ENCODE measurements at places on chromosomes 7 and 10. TPM values are rescaled to one million over a fixed set of nuclear protein-coding genes. Genes with fewer than 3 reads are reported as not detected.
A peak's percentile ranks its signal among the peaks of the same experiment; 100 is the strongest.

The CLEC2L gene
- not detected for total RNA-seq

The NME8 gene
- total RNA-seq, result 1.7 TPM

DNA sequence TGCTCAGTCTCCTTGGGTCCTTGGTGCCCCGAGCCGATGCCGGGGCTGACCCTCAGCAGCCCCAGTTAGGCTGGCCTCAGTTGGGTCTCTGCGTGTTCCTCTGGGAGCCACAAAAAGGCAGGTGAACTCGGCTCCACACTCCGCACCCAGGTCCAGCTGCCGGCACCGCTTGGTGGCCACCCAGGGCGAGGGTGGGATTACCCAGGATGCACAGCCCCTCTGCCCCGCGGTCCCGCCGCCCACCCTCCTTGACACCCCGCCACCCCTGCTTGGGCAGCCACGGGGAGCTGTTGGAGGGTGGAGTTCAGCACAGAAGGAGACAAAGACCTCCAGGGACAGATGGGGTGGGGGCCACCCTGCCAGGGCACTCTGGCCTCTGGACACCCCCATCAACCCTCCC lies 17.7 kb downstream of the VENTX start:
- peaks cover 7% of the 10 kb centered on the region for H3K4me1 ChIP-seq
- no peaks in the 10 kb centered on the region for H3K36me3 ChIP-seq
- no peak overlapping the region for H3K27ac ChIP-seq

GRCh38 chr7:149459201-149459539 lies 1.7 kb downstream of the ZNF777 start:
- no peak for DNase-seq
- H3K27me3 ChIP-seq, result no peaks in the 10 kb centered on the region
- no peak overlapping the region for H3K27ac ChIP-seq
- H3K4me1 ChIP-seq, result peaks cover 15% of the 10 kb centered on the region

DNA sequence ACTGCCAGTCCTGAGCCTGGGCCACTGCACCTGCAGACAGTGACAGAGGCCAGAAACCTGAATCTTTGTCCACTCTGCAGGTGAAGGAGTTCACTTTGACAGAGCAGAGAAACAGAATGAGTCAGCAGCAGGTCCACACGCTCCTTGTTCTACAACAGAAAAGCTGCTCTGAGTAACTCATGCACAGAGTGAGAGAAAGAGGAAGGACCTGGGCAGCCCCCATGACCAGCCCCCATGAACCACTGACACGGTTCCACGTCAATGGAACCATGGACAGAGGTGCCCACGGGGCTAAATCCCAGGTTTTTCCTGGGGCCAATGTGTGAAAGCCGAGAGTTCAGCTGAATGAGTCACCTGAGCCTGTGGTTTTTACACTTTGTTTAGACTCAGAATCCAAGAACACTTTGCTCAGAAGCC lies 40.8 kb upstream of the CTBP2 start:
- H3K27ac ChIP-seq, result no peak overlapping the region
- DNase-seq, result no peak
- no peaks in the 10 kb centered on the region for H3K27me3 ChIP-seq
- no peaks in the 10 kb centered on the region for H3K4me1 ChIP-seq
- H3K36me3 ChIP-seq, result no peaks in the 10 kb centered on the region

DNA sequence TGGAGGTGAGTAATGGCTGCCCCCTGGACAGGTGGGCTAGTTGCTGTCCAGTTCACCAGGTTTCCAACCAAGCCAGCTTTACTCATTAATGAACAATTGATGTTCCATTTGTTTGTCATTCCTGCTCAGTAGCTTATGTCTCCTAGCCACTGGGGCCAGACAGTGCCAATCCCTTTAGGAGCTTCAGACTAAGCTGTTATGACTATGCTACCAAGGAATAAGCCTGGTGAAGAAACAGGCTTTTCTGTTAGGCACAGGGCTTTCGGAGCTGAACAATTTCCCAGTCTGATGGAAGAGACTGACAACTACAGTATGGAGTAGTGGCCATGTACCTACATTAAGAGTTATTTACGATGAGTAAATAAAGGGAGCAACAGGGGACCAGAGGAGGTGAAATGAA lies 2.1 kb upstream of the FMC1 start:
- H3K4me1 ChIP-seq, result no peaks in the 10 kb centered on the region
- DNase-seq, result no peak
- H3K27ac ChIP-seq, result no peak overlapping the region
- no peaks in the 10 kb centered on the region for H3K27me3 ChIP-seq
- no peaks in the 10 kb centered on the region for H3K36me3 ChIP-seq

DNA sequence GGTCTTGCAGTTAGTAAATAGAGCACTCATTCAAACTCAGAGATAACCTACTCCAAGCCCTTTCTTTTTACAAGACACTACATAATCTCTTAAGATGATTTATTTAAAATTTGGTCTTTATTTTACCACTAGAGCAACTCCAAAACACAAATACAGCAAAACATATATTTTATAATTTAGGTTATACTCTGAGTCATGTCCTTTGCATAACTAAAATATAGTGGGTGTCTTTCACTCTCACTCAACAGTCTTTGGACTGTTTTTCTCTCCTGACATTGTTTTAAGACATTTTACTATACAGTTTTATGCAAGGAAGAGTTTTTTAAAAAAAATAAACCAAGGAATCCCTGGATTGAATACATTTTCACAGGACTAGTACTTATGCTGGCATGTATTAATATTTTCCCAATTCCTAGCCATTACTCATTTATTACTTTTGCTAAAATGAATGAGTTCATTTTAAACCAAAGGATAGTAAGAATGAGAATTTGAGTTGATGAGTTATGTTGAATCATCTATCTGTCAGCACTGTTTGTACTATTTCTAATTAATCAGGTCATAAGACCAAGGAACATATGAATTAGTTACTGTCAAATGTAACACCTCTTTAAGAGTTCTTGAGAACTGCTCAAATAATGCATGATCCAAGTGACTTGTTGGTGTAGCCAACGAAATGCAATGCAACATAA lies 303.1 kb upstream of the FZD1 start:
- no peaks in the 10 kb centered on the region for H3K27me3 ChIP-seq
- no peak overlapping the region for H3K27ac ChIP-seq
- H3K4me3 ChIP-seq, result no peak overlapping the region
- no peaks in the 10 kb centered on the region for H3K4me1 ChIP-seq
- H3K36me3 ChIP-seq, result no peaks in the 10 kb centered on the region
- DNase-seq, result no peak

DNA sequence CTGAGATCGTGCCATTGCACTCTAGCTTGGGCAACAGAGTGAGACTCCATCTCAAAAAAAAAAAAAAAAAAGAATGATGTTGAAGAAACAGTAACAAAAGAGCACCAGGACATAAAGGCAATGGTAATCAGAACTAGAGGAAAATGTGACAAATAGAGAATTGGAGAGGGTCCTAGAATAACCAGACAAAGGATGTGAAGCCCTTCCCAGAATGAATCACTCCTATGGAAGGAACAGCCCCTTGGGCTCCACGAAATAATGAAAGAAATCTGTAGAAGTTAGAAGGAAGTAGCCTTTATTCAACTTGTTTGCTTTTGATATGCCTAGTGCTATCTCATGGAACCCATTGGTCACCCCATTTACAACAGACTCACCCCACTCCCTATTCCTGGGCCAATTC lies 169.2 kb downstream of the SUGCT start:
- H3K4me3 ChIP-seq, result no peak overlapping the region
- no peaks in the 10 kb centered on the region for H3K27me3 ChIP-seq
- DNase-seq, result no peak
- no peaks in the 10 kb centered on the region for H3K4me1 ChIP-seq
- H3K27ac ChIP-seq, result no peak overlapping the region

DNA sequence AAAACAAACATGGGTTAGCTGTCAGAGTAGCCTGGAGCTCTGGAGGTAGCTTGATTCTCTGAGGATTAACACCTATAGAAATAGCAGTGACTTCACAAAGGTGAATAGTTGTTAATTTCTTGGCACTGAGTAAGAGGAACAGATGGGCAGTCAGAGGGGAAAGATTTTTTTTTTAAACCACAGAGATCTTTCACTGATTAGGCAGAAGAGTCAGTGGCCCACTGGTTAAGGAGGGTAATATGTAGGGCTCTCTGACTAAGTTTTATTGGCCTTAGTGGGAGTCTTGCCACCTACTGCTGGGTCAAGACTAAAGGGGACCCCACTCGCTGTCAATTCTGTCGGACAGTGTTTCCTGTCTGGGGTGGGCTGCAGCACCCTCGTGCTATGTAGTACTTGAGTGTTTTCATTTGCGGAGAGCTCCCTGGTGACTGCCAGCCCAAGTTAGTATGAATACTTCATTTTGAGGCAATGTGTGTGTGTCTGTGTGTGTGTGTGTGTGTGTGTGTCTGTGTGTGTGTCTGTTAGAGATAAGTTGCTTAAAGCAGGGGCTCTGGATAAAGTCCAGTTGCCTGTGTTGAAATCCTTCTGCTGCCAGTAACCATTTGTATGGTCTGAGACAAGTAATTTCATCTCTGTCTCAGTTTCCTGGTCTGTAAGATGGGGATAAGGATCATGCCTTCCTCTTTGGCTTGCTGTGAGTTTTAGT lies 145.2 kb downstream of the ARID5B start:
- H3K4me3 ChIP-seq, result peak overlapping the region; percentile 10
- H3K27me3 ChIP-seq, result no peaks in the 10 kb centered on the region
- H3K4me1 ChIP-seq, result peaks cover 48% of the 10 kb centered on the region
- peak overlapping the region; percentile 86 for H3K27ac ChIP-seq
- H3K36me3 ChIP-seq, result no peaks in the 10 kb centered on the region
- DNase-seq, result no peak

- no peak for DNase-seq
- no peak overlapping the region for H3K27ac ChIP-seq
- H3K4me3 ChIP-seq, result no peak overlapping the region
- H3K36me3 ChIP-seq, result no peaks in the 10 kb centered on the region
- H3K4me1 ChIP-seq, result no peaks in the 10 kb centered on the region
These were observed 14.8 kb upstream of the CD36 start for GRCh38 chr7:80623503-80624252.

- no peaks in the 10 kb centered on the region for H3K27me3 ChIP-seq
- no peaks in the 10 kb centered on the region for H3K4me1 ChIP-seq
- no peak for DNase-seq
- H3K36me3 ChIP-seq, result no peaks in the 10 kb centered on the region
- no peak overlapping the region for H3K4me3 ChIP-seq
These were observed 21.8 kb upstream of the ITPRID1 start for GRCh38 chr7:31492086-31492485.

DNA sequence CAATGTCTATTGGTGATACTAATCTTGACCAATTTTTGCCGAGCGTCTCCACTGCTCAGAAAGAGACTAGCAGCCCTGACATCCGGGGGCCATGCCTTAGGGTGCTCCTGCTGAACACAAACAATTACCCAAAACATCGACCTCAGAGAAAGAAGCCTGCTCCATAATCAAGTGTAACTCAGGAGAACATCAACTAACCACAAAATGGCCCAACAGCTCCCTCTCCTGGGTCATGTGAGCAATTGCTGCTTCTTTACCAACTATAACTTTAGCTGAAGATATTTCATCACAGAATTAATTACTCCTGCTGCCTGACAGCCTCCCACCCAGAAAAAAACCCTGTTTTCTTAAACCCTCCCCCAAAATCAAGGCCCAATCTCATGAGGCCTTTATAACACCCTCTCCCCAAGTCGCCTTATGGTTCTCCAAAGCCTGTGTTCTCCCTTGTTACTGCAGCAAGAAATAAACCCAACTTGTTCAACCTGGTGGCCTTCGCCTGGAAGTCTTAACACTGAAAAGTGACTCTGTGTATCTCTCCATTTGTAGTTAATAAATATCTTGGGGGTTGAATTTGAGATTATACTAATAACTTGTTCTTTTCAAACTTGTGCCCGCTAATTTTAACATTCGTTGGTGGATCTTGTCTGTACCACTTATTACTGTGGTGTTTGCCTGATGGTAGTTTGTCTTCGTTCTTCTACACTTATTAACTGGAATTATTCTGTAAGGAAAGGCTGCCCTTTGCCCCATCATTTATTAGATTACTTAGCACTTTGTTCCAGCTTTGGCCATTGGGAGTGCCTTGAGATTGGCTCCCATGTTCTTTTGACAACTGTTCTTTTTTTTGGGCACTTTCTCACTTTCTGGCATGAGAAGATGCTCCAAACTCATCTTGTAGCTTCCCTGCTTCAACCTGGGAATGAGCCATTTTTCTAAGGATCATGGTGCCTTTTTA lies 21.2 kb upstream of the RAMP3 start:
- DNase-seq, result peak; percentile 72
- H3K27me3 ChIP-seq, result no peaks in the 10 kb centered on the region
- H3K36me3 ChIP-seq, result no peaks in the 10 kb centered on the region
- no peak overlapping the region for H3K27ac ChIP-seq
- H3K4me3 ChIP-seq, result no peak overlapping the region

DNA sequence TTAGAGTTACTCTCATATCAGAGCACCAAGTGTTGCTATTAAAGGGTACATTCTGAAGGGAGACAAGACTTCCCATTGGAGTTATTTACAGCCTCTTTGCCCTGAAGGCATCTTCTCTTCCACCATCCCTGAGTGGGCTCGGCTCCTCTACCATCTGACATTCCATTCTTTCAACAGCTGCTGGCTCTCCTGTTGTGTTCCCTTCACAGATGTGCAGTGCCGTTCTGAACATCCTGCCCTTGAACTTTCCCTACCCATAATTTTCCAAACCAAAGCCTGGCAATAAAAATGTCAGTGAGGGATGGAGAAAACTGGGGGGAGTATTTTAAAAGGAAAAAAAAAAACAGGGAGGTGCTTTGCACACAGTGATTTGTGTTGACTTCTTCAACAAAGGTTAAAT lies 392.9 kb downstream of the KCNMA1 start:
- H3K4me1 ChIP-seq, result no peaks in the 10 kb centered on the region
- no peak overlapping the region for H3K27ac ChIP-seq
- H3K36me3 ChIP-seq, result no peaks in the 10 kb centered on the region
- no peak overlapping the region for H3K4me3 ChIP-seq

GRCh38 chr10:124605481-124605855 lies 138.7 kb downstream of the FAM53B start:
- H3K4me3 ChIP-seq, result no peak overlapping the region
- DNase-seq, result no peak
- H3K27ac ChIP-seq, result no peak overlapping the region
- H3K4me1 ChIP-seq, result peaks cover 24% of the 10 kb centered on the region
- no peaks in the 10 kb centered on the region for H3K27me3 ChIP-seq

GRCh38 chr10:53076948-53077347 lies 304.4 kb upstream of the MBL2 start:
- no peaks in the 10 kb centered on the region for H3K36me3 ChIP-seq
- H3K27me3 ChIP-seq, result no peaks in the 10 kb centered on the region
- H3K4me3 ChIP-seq, result no peak overlapping the region
- no peak overlapping the region for H3K27ac ChIP-seq

- no peak for DNase-seq
- H3K36me3 ChIP-seq, result no peaks in the 10 kb centered on the region
- no peaks in the 10 kb centered on the region for H3K4me1 ChIP-seq
- H3K27me3 ChIP-seq, result no peaks in the 10 kb centered on the region
These were observed 678.2 kb downstream of the GRM8 start for GRCh38 chr7:126574276-126575250.

- no peak overlapping the region for H3K27ac ChIP-seq
- H3K4me1 ChIP-seq, result no peaks in the 10 kb centered on the region
- DNase-seq, result no peak
- H3K36me3 ChIP-seq, result no peaks in the 10 kb centered on the region
These were observed 1.8 kb downstream of the FOXI2 start for GRCh38 chr10:127738512-127739424.

Data from Peyer's patch (tissue), 4 donors.